AG09319 (cell line): ENCODE measurements at places on chromosomes 1 and 21.

DNA sequence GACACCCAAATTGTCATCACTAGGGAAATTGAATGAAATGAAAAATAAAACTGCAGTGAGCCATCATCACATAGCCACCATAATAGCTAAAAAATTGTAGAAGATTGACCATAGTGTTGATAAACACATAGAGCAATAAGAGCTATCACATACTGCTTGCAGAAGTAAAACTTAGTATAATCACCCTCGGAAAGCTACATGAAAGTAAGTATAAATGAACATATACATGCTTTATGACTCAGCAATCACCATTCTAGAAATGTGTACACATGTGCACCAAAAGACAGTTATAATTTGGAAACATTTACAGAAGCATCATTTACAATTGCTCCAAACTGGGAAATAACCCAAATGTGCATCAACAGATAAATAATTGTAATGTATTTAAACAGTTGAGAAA is 153.1 kb upstream of the LRRC7 start:
- DNase-seq: no peak

- no peak for DNase-seq
Observed at GRCh38 chr1:233945573-233945972, 41.1 kb downstream of the SLC35F3 start.

DNA sequence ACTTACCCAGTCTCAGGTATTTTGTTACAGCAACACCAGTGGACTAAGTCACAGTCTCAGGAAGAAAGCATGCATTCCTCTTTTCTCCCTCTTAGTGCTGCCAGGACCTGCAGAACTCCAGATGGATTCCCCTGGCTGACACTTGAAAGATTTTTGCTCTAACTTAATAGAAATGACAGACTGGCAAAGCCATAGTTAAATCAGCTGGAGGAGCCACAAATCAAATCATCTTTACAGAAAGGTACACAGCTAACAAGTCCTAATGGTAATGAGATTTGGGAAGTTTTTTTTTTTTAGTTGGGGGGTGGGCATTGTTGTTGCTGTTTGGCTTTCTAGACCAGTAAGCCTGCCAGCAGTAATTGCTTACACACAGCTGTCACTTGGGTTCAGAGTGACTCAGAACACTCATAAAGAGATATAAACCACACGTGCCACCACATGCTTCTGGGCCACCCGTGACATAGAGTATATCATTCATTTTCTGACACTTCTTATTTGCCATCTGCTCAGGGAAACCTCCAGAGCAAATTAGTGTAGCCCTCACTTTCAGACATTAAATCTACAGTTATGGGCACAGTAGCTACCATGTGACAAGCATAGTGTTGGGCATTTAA is 72.4 kb downstream of the FH start:
- no peak for DNase-seq

DNA sequence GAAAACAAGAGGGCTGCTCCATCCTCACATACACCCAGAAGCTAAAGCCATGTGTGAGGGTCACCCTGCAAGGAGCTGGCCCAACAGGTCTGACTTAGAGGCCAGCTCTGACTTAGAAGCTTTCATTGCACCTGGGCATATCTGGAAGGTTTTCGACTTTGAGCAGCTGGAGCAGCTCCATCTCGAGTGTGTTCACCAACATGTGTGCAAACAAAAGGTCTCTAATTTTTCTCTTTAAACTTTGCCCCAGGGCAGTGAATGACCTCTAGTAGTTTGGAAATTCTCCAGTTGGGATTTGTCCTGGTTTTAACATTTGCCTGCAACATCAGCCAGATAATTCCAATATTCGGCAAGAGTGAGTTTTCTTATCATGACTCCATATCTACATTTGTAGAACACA is 108.3 kb downstream of the TNR start:
- no peak for DNase-seq

- no peak for DNase-seq
Observed at GRCh38 chr1:231232870-231233734, 7.9 kb upstream of the GNPAT start.

GRCh38 chr1:154328318-154329151 is 3.2 kb downstream of the ATP8B2 start:
- DNase-seq: no peak

GRCh38 chr1:85911742-85912141 is 203.5 kb upstream of the ZNHIT6 start:
- DNase-seq: no peak

DNA sequence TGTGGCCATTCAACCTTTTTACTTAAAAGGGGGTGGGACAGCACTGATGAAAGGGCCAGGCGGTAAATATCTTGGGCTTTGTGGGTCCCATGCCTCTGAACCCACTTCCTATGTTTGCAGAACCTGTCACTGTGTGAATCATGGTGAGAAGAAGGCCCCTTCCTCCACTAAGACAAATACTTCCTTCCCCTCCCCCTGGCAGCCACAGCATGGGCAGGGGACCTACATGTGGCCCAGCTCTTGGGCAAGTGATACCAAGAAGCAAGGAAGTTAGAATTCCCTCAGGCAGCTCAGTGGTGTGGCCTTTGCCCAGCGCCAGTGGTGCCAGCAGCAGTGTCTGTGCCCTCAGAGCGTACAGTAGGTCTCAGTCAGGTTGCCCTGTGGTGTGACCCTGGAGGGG is 168.6 kb downstream of the TRIM33 start:
- DNase-seq: no peak

- DNase-seq: no peak
Observed at GRCh38 chr1:198929111-198929604, 290.3 kb downstream of the PTPRC start.

DNA sequence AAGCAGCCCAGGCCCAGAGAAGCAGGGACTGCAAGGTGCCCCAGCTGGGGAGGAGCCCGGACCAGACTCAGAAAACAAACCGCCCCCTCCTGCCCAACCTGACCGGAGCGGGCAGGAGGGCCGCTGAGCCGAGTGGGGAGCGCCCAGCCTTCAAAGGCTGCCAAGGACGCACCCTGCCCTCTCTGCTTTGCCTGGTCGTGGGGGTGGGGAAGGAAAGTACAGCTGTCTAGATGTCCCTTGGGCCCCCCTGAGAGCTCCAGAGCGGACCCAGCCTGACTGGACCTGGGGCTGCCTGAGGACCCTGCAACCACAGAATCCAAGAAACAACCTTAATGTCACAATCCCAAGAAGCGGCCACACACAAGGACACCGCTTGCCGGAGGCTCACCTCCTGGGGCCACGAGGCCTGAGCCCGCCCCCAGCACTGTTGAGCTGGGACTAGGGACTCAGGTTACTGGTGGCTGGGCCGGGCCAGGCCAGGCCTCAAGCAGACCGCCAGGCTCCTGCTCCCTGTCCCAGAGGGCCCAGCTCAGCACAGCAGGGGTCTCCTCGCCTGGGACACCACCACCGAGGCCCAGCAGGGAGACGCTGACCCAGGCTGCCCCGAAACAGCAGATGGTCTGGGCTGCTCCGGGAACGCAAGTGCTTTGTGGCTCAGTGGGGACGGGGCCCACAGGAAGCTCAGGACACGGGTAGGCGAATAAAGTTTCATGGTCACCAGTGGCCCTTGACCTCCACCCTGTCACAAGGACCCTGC is 1.4 kb downstream of the DVL1 start:
- no peak for DNase-seq

DNA sequence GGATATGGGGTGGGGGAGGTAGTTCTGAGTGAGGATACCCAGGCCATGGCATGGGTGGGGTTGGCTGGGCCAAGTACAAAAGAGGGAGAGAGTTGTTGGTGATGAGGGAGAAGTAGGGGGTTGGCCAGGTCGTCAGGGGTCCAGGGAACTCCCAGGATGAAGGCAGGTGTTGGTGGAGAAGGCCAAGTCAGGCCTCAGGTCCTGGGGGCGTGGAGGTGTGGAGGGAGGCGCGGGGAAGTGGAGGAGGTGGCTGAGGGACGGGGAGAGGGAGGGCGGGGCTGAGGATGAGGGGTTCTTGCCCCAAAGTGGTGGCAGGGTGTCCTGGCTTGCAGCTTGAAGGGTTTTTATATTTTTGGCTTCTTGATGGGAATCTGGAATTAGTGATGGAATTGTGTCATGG is 61.1 kb downstream of the FOXO6 start:
- no peak for DNase-seq
